ENCODE measurements at places on chromosomes 2 and 18.

DNA sequence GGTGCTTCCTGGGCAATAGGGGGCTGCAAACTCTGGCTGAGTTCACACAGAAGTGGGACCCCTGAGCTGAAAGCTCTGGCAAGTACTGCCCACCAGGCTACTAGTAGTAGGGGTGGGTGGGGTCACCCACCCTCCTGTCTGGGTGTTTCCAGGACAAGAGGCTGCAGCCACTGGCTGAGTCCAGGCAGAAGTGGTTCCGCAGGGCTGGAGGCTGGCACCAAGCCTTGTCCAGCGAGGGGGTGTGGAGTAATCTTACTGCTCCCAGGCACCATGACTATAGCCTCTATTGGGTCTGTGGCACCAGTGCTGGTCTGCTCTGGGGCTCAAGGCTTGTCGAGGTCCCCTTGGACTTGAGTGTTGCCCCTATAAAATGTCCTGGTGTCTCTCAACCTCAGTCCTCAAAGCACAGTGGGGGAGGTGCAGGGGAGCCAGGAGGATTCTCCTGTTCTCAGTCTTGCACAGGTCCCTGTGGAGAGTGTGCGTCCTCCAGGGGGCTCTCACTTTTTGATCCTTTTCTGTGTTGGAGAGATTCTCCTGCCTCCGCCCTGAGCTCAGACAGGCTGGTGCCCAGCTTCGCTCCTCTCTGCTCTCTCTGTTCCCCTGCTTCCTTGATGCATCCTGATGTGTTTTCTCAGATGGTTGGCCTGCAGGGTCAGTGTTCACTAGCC, 48.1 kb downstream of the NUP35 start:
- no peak for DNase-seq

- DNase-seq: no peak
Measured at GRCh38 chr2:136257893-136258292, 139.9 kb upstream of the CXCR4 start.

DNA sequence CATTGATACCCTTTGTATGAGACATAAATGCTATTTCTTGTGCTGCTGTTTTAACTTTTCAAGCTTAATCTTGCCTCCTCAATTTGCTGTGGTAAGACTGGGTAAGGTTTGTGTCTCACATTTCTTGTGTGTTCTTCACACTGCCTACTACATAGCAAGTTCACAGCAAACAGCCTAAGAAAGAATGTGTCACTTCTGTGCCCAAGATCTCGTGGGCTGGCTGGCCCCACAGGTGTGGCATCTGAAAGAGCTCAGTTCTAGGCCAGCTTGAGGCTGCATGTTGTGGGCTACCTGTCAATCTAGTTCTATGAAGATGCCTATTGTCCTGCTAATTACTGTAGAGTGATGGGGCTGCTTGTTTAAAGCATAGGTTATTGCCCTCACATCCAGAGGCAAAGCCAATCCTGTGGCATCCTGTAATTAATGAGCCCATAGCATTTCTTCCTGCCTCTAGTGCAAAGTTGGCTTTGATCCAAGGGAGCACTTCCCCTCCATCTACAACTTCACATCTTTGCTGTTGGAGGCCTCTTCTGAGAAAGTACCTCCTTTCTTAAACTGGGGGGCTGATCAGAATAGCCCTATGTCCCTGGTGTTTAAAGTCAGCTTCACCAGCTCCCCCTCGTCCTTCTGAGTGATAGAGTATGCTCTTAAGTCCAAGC, 40.9 kb upstream of the ASPRV1 start:
- no peak for DNase-seq

DNA sequence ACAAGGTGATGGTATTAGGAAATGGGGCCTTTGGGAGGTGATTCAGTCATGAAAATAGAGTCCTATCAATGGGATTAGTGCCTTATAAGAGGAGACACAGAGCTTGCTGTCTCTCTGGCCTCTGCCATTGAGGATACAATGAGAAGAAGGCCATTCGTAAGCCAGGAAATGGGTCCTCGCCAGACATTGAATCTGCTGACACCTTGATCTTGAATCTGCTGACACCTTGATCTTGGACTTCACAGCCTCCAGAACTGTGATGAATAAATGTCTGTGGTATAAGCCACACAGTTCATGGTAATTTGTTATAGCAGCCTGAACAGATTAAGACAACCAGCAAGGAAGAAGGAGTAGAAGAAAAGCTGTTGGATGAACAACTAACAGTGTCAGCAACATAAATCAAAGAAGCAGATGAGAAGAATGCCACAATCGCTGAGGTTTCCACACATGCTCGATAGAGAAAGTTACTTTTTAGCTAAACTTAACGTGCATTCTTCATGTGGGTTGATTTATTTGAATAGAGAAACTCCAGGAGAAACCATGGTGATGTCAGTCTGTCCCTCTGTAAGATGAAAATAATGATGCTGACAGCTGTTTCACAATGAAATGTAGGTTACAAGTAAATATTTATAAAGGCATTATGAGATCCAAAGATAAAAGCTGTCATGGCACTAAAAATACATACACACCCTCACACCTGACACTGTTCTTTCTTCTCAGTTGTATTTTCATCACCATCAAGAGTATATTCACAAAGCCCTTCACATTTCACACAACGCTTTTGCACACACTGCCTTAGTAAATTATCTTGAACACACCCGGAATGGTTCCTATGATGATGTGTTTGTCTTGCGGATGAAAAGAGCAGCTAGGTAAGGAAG, 153.7 kb upstream of the NCK2 start:
- DNase-seq: no peak

GRCh38 chr18:74450626-74451025, 6.5 kb downstream of the DIPK1C start:
- DNase-seq: no peak

DNA sequence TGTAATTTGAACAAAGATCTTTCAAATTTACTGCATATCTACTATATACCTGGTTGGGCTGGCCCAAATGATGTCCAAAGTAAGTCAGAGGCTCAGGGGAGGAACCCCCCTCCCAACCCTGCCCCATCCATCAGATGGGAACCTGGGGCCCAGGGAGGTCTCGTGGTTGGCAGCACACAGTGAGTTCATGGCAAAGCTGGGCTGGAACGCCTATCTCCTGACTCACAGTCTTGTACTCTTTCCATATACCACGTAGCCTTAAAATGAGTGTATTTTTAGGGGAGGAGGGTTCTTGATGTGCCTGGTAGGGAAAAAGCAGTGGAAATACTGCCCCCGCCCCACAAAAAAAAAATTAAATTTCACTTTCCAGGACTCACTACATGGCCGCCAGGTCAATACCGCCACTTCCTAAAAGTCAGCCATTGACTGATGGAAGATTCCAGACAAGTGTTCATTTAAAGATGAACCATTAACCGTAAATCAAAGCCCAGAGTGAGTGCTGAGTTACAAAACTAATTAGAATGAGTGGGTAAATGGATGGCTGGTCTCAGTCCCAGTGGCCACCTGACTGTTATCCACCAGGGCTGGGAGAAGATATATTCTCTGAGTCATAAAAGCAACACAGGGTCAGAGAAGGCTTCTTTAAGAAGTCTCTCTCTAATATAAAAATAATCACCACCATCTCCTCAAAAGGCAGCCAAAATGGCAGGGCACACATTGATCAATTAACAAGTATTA, 80.5 kb downstream of the ZBTB7C start:
- DNase-seq: no peak
